Natural killer cell (primary cell): ENCODE measurements at places on chromosomes 7 and 10. TPM values are rescaled to one million over a fixed set of nuclear protein-coding genes. Genes with fewer than 3 reads are reported as not detected.

The BHLHA15 gene
- total RNA-seq = not detected

The MMP21 gene
- 0.35 TPM for total RNA-seq

DNA sequence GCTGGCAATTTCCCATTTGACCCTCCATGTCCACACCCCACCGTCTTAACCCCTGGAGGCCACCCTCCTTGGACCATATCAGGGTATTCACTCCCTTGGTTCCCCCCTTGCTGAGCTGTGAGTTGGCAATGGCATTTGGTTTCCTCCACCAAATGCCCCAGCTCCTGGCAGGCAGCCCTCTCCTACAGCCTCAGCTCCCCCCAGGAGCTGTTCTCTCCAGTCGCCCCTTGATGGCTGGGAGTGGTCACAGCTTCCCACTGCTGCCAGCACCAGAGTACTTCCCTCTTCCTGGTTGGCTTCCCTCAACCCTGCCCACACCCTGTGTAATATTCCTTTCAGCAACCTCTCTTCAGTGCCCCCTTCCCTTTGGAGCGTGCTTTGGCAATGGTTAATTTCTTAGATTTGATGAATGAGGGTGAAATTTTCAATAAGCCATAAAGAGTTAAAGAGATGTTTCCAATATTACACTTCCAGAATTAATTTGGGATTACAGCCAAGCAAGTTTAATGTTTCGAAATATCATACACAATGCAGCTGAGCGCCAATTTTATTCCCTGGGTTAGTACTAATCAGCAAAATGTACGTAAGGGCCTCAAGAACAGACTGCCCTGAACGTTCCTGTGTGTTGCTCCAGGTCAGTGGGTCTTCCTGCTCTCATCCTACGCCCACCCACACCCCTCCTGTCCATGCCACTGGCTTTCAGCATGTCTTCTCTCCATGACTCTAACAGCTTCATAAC lies 207.1 kb upstream of the NFE2L3 start:
- no peak overlapping the region for H3K4me3 ChIP-seq
- H3K27me3 ChIP-seq = peaks cover 11% of the 10 kb centered on the region
- peaks cover 6% of the 10 kb centered on the region for H3K4me1 ChIP-seq
- DNase-seq = no peak
- H3K36me3 ChIP-seq = no peaks in the 10 kb centered on the region
- H3K27ac ChIP-seq = no peak overlapping the region

DNA sequence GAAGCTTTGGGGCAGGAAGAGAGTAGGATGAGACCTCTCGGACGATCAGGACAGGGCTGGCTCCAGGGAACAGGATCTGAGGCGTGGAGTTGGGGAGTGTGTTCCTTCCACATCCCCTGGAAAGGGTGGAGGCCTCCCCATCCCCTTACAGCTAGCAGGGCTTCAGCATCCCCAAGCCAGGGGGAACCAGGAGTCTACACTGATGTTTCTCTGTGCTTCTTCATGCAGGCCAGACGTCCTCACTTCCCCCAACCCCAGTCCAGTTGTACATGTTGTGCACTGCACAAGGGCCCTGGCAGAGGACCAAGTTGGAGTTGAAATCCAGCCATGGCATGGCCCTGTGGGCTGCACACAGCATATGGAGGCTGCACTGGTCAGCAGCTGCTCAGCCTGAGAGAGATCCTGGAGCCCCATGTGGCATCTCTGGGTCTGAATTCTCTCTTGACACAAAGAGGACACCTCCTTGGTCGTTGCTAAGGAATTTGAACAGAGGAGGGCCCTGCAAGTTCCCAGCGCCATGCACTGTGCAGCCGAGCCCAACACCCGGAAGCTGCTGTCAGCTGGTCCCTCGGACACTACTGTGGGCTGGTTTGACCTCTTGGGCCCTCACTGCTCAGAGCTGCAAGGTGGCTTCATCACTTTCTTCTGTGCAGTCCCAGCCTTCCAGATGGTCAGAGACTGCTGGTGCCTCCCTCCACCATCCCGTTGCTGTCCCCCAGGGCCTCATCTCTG lies 181.1 kb downstream of the DNAJB6 start:
- no peaks in the 10 kb centered on the region for H3K36me3 ChIP-seq
- H3K27ac ChIP-seq = no peak overlapping the region
- H3K4me1 ChIP-seq = no peaks in the 10 kb centered on the region

DNA sequence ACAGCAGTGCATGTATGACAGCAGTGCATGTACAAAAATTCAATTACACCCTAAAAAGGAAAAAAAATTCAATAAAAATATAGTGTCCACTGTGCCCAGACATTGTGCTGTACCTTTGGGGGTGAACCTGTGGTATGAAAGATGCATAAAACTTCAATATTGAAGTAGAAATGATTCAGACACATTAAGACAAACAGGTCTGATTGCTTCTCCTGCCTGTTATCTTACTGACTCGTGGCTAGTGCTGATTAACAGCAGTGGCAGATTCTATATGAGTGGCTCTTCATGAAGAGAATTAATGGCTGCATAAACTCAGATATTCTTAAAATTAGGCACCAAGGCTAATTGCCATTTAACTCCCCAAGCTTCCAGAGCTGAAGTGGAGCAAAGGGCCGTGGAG lies 37.9 kb downstream of the GATA3 start:
- H3K27me3 ChIP-seq = no peaks in the 10 kb centered on the region
- no peaks in the 10 kb centered on the region for H3K36me3 ChIP-seq
- DNase-seq = no peak

- DNase-seq = no peak
- no peak within 1 kb of the TSS for H3K4me3 ChIP-seq
- peaks cover 12% of the 10 kb centered on the region for H3K4me1 ChIP-seq
- no peaks in the 10 kb centered on the region for H3K36me3 ChIP-seq
These were observed at the start of gene FERD3L for GRCh38 chr7:19144661-19145433. FERD3L (minus strand) TSS chr7:19145421; CDS start chr7:19145362, 59 bp downstream.

GRCh38 chr10:100448951-100449350 lies 13.9 kb upstream of the WNT8B start:
- no peaks in the 10 kb centered on the region for H3K36me3 ChIP-seq
- no peak overlapping the region for H3K4me3 ChIP-seq
- no peaks in the 10 kb centered on the region for H3K4me1 ChIP-seq
- H3K27me3 ChIP-seq = peaks cover 2% of the 10 kb centered on the region
- H3K27ac ChIP-seq = no peak overlapping the region

- DNase-seq = no peak
- H3K27me3 ChIP-seq = no peaks in the 10 kb centered on the region
- H3K27ac ChIP-seq = no peak overlapping the region
- no peaks in the 10 kb centered on the region for H3K4me1 ChIP-seq
These were observed 212.7 kb downstream of the ADK start for GRCh38 chr10:74363727-74364126.
